HT1080 (cell line): ENCODE measurements at places on chromosomes 3 and 15.

GRCh38 chr3:114319453-114319852, 25.6 kb downstream of the TIGIT start:
- peak; percentile 88 for DNase-seq

DNA sequence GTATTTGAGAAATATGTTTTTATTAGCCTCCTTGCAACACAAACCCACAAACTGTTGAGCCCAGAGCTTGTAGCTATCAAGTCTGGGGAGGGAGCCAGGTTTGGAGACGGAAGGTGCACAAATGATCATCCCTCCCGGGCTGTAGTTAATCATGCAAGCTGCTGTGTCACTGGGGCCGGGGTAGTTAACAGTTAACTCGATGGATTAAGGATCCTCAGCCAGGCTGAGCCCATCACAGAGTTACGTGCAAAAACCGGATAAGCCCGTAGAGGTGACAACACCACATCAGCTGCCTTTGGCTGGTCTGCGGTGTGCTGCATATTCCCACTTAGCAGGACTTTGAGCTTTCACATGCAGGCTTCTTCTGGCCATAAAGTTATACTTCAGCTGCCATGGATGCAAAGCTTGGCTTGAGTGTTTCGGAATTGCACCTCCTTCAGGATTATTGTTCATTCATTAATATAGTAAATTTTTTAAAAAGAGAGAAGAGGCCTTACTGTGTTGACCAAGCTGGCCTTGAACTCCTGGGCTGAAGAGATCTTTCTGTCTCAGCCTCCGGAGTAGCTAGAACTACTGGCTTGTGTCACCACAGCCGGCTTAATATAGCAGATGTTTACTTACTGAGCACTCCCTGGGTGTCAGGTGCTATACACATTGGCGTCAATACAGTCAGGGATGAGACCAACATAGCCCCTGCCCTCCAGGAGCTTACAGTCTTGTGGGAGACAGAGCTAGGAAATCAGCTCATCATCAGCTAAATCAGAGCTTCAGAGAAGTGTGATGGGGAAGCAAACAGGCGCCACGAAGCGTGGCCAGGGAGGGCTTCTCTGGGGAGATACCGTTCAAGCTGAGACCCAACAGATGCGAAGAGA, 226.8 kb upstream of the BHLHE40 start:
- DNase-seq = no peak

- no peak for DNase-seq
These were observed 630 bp downstream of the LXN start for GRCh38 chr3:158671821-158672214.

DNA sequence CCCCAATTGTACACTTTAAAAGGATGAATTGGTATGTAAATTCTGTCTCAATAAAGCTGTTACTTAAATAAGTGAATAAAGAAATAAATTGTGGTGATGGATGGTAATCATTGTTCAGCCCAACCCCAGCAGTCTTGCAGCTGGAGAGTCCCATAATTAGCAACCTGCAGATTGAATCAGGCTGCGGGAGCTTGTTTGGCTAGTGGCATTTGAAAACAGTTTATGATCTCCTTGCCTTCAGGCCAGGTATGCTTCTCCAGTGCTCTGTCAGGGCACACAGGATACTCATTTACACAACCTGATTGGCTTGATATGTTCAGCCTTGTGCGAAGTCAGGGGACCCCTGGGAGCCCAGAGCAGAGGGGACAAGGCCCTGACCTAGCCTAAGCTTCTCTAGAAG, 16.5 kb upstream of the TSEN2 start:
- no peak for DNase-seq

- DNase-seq = peak; percentile 76
These were observed at the start of gene UBA7 for GRCh38 chr3:49813497-49814174. Gene UBA7 (minus strand): TSS chr3:49813953. CDS start chr3:49813787, 166 bp downstream.

DNA sequence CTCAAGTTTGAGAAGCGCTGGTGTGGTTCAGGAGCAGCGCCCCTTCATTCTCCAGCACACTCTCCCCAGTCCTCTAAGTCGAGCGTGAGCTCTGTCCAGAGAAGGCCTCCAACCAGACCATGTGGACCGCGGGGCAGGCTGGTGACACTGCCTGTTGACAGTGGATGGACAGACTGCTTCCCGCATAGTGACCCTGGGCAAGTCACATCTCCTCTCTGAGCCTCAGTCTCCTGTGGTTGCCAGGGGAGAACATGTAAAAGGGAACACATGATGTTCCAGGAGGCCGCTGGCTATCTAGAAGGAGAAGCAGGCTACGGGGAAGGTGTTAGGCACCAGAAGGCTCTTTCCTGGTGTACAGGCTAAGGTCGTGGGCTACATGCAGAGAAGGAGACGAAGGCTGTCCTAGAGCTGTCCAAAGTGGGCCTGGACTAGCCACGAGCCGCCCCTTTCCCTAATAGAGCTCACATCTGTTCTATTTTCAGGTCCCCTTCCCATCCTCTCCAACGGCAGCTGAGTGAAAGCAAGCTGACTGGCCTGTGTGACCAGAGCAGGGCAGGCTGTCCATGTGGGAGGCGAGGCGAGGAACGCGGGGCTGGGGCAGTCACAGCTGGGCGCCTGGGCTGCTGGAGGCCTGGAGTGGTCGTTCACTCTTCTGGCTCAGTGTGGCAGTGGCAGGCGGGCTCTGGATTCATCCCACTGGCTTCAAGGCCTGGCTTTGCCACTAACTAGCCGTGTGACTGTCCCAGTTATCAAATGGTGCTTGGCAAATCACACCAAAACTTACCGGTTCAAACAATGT, 11.1 kb downstream of the ISG20 start:
- no peak for DNase-seq

- no peak for DNase-seq
These were observed 39.2 kb downstream of the RFT1 start for GRCh38 chr3:53091011-53091410.

- DNase-seq = no peak
These were observed 24.2 kb downstream of the KATNBL1 start for GRCh38 chr15:34185666-34186065.

GRCh38 chr3:99648101-99648500, 9.7 kb downstream of the COL8A1 start:
- DNase-seq = peak; percentile 59

- DNase-seq = peak; percentile 52
These were observed 291.2 kb upstream of the RBMS3 start for GRCh38 chr3:28989646-28990089.

- no peak for DNase-seq
These were observed 368.6 kb upstream of the GBE1 start for GRCh38 chr3:82130046-82130445.

DNA sequence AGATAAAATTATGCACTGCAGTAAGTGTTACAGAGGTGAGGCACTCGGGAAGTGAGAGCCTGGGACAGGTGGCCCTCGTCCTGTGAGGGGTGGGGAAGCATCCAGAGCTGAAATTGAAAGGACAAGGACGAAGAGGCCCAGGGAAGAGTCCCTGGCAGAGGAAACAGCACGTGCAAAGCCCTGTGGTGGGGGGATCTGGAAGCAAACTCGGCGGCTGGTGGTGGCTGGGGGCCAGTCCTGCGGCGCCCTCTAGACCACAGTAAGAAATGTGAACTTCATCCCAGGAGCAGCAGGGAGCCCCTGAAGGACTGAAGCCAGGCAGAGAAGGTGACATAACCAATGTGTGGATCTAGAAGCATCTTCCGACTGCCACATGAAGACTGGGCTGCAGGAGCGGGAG, 42.8 kb downstream of the GRIP2 start:
- peak; percentile 20 for DNase-seq

DNA sequence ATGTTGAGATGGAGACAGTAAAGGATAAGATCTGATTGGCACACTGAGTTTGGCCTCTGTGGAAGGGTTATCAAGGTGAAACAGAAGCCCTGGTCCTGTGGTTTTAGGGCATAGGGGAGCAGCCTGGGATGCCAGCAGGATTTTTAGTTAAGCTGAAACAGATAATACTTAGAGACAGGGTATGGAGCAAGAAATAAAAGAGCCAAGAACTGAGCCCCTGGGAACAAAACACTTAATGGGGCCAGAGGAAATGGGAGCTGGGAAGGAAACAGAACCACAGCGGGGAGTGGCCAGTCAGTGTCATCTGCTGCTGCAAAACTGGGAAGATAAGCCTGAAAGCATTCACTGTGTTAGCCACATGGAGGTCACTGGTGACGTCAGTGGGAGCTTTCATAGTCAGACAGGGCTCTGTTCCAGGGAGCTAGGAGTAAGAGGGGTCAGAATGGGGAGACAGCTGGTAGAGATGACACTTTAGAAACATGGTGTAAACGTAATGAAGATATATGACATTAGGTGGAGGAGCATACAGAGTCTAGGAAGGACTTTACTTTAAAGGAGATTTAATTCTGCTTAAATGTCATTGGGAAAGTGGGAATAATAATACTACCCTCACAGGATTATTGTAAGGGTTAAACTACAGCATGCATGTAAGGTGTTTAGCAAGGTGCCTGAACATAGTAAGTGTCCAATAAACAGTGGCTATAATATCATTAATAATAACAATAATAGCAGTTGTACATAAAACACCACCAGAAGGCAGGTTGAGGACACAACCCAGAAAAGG, 172.7 kb upstream of the CTNNB1 start:
- peak; percentile 84 for DNase-seq

GRCh38 chr3:96734273-96735009, 80.0 kb upstream of the EPHA6 start:
- no peak for DNase-seq

DNA sequence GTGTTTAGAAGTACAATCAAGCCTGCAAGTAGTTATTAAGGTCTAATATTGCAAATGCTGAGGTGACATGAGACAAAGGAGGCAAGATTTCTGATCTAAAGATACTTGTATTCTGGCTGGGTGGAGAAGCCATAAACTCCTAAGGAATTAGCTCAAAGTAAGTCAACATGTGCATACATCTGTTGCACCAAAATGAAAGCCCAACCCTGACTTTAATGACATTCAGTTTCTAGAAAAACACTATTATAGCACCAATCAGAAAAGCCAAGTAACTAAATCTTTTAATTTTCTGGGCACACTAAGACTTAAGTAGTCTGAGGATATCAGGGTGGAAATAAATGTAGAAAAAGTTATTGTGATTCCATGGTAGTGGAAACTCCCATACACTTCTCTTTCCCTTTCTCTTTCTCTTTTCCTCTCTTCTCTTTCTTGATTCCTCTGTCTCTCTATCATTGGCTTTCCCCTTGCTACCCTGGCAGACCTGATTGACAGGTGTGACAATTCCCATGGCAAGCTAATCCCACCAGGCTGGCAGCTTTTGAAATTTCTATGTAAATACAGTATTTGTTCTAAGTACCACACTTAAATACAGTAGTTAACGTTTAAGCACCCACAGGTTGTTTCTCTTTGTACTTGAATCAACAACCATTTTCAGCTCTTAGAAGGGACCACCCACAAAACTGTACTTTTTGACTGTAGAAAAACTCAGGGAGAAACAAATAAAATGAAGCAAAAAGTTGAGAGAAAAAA, 528.4 kb upstream of the SEMA6D start:
- DNase-seq = no peak

DNA sequence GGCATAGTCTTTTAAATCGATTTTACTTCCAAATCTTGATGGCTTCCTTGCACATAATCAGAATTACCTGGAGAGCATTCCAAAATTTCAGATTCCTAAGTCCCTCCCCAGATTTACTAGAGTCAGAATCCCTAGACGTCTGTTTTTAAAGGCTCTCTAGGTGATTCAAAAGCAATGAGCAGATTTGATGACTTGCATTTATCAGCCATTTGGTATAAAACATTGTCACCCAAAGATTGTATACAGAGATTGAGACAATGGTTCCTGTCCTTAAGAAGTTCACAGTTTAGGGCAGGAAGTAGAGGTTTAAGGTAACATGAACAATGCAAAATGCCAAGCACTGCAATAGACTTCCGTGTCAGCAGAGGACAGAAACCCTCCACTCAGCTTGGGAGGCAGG, 2.6 kb upstream of the PYGO1 start:
- no peak for DNase-seq

GRCh38 chr3:13023235-13023970, 49.8 kb downstream of the IQSEC1 start:
- no peak for DNase-seq

DNA sequence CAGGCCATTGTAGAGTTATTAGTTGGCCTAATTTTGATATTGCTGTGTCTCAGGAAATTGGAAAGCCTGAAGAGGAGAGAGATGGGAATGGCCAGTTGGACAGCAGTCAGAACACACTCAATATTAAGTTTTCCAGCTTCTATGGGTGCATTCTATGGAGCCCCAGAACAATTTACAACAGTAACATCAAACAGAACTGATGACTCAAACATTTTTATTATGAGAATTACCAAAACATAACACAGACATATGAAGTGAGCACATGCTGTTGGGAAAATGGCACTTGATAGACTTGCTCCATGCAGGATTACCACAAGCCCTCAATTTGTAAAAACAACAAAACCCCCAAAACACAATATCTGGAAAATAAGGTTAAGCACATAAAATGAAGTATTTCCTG, 104.3 kb downstream of the GADL1 start:
- DNase-seq = no peak

DNA sequence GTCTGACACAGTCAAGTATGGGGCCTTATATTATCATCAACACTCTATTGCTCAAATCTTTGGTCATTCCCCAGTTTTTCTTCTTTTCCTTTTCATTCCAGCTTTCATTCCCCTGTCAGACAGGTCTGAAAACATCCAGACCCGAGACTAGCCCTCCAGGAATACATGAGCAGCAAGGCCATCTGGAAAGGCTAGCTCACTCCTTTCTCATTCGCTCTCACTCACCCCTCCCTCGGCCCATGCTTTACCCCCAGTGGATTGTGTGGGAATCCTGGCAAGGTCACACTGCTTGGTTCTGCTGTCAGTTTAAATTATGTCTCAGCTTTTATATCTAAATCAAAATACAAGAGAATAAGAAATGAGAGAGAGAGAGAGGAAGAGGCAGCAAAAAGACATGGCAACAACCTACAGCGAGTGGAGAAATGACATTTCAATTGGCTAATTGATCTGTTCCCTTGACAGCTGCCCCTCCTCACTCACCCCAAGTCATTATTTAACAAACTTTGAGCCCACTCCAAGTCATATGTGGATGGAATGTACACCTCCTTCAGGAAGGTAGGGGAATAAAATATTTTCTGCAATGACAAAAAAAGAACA, 962.2 kb downstream of the TUSC7 start:
- DNase-seq = no peak

GRCh38 chr3:127121885-127122284, 71.0 kb upstream of the PRR23E start:
- DNase-seq = no peak

- DNase-seq = no peak
These were observed 32.3 kb downstream of the PDZRN3 start for GRCh38 chr3:73592154-73593144.

DNA sequence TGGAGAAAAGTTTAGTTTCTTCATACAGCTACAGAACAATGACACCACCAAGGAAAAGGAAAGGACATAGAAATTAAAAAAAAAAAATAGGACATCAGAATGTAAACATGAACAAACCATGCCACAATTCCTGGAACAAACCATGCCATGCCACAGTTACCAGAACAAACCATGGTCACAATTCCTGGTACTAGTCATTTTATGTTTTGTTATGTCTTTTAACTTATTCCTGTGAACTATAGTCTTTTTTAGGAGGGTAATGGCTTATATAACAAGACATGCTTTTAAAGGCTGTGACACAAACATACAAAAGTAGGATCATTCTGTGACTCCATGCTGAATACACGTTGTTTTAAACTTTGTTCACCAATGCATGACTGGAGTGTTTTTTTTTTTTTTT, 42.8 kb downstream of the CD47 start:
- DNase-seq = no peak
